HAP-1 (cell line): ENCODE measurements at places on chromosomes 12 and 14.

DNA sequence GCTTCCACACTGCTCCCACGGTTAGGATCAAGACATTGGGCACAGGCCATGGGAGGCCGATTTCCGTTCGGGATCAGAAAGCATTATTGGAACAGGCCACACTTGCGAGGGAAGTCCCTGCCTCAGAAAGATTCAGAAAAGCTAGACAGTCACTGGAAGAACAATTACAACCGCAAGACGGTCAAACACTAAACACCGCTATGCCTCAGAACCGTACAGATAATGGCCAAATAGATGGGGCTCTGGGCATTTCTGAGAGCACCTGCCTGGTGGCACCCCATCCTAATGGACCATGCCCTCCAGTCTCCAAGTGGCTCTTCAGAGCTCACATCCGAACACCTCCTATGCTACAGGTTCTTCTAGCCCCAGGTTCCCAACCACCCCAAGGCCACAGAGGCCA, 42.0 kb downstream of the SSH1 start:
- no peak for DNase-seq

GRCh38 chr12:91861554-91861953, 284.1 kb downstream of the BTG1 start:
- DNase-seq, result no peak

GRCh38 chr12:67394550-67394949, 125.4 kb downstream of the CAND1 start:
- no peak for DNase-seq

DNA sequence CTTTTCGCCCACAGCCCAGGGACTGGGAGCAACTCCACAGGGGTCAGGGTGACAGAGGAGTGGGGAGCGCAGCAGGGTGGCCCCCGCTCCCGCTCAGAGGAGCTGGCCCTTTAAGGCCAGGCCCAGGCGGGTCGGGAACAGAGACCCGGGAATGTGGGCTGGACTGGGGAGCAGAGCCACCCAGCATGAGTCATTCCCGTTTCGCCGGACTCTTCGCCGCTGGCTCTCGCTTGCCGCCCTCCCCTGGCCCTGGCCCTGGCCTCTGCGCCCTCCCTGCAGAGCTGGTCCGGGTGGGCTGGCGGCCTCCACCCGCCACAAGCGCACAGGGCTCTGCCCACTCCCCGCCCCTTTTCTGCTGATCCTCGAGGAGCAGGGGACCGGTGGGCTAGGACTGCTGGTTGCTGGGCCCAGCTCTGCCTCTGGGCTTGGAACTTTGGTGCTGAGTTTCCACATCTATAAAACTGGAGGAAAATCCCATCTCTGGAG, 92.8 kb downstream of the NINJ2 start:
- peak; percentile 35 for DNase-seq

DNA sequence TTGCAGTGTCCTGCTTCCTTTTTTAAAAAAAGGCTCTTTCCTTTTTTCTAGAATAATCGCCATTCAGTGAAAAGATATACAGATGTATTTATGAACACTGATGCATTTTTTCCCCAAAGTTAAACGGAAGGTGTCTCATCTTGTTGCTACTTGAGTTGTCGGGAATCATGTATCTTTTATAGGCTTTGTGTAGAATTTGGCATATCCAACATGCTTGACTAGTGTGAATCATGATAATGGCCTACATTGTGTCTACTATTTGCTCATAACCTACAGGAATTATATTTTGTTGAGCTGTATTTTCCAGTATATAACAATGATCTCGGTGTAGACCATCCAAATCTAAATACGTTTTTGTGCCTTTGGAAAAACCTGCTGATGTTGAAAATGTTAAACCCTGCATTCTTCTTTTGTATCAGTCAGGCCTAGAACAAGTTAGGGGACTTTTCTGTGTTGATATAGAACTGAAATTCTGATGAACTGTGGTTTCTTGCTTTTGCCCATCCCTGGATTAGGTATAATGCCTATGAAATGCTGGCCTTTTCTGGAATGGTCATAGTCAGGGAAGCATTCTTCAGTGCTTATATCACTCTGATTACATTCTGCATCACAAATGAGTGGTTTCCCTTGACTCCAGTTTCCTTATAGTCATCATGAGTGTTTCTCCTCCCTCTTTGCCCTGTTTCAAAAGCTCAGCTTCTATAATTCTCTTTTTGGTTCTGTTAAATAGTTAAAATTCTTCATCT, 10.8 kb downstream of the BMAL2 start:
- no peak for DNase-seq

DNA sequence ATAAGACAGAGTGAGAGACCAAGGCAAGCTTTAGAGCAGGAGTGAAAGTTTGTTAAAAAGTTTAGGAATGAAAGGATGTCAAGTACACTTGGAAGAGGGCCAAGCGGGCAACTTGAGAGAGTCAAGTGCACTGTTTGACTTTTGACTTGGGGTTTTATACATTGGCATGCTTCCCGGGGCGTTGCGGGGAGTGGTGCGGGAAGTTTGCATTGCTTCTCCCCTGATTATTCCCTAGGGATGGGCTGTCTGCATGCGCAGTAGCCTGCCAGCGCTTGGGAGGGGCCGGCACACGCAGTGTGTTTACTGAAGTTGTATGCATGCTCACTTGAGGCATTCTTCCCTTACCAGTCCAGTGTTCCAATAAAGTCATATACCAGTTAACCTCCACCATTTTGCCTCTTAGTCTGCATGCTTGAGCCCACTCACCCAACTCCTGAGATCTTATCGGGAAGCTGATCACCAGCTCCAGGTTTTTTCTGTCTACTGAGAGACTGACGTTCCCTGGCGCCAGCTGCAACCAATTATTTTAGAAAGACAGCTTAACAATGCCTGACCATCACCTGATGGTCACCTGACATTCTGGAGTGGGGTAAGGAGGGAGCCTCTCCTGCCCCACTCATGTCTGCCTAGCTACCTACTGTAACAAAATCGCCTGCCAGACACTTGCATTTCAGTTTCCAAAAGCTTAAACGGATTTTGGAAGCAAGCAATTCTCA, 53.2 kb downstream of the DACT1 start:
- DNase-seq, result no peak

DNA sequence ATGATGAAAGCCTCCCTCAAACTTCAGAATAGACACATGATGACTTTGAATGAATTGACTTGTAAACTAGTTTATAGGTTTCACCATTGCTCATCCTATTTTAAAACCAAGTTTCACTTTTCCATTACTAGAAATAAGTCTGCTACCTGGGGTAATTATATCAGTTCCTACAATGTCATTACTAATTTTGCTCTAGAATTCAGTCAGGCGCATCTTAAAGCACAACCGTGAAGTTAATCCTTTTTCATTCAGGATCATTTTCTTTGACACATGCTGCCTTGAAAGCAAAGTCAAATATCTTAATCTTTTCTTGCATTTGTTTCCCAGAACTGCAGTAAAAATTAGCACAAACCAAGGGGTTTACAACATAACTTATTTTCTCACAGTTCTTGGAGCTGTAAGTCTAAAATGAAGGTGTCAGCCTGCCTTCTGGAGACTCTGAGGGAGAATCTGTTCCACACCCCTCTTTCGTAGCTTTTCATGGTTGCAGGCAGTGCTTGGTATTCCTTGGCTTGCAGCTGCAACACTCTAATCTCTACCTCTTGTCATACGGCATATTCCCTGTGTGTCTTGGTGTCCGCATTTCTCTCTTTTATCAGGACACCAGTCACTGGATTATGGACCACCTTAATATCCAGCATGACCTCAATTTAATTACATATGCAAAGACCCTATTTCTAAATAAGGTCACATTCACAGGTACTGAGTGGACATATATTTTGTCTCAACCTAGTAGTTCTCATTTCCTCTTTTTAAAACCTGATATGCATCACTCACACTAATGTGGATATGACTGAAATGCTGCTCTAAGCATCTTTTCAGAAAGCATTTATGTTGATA, 114.3 kb upstream of the PDZRN4 start:
- no peak for DNase-seq

GRCh38 chr14:91918186-91918883, 29.2 kb downstream of the FBLN5 start:
- DNase-seq, result no peak

- no peak for DNase-seq
These were observed 11.3 kb upstream of the PLBD2 start for GRCh38 chr12:113347107-113347506.

GRCh38 chr12:128685903-128686475, 137.8 kb downstream of the SLC15A4 start:
- no peak for DNase-seq

DNA sequence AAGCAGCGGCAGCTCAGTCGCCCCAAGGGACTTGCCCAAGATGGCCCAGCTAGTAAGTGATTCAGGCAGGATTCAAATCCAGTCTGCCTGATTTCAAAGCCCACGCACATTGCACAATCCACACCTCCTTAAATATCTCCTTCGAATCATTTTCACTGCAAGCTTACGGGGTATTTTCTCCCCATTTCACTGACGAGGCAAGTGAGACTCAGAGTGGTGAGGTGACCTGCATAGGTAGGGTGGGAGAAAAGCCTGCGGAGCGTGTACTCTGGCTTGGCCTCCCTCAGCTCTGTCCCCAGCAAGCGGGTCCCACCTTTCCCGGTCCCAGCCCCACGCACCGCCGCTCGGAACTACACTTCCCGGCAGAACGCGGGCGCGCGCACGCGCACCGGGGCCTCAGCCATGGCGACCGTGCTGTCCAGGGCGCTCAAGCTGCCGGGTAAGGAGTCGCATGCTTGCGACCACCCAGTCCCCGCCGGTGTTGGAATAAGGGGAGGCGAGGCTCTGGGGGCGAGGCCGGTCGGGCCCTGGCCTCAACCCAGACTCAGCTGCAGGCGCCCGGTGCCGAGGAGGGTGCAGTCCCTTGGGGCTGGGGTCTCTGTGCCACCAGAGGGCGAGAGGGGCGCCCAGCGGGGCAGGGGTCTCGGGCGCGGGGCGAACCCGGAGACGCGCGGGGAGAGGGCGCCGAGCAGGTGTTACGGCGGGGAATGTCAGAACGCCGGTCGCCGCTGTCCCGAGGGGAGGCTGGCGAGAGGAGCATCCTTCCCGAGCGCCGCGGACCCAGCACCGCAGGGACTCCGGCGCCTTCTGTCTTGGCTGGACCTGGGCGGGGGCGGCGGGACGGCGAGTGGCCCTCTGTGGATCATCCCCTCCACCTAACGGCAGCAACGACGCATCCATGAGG, at the start of gene FAM234B:
Gene FAM234B (plus strand): TSS at position 380 of the 904 bp plus-strand sequence. CDS start 23 bp downstream, at position 403.
- DNase-seq, result peak; percentile 47

DNA sequence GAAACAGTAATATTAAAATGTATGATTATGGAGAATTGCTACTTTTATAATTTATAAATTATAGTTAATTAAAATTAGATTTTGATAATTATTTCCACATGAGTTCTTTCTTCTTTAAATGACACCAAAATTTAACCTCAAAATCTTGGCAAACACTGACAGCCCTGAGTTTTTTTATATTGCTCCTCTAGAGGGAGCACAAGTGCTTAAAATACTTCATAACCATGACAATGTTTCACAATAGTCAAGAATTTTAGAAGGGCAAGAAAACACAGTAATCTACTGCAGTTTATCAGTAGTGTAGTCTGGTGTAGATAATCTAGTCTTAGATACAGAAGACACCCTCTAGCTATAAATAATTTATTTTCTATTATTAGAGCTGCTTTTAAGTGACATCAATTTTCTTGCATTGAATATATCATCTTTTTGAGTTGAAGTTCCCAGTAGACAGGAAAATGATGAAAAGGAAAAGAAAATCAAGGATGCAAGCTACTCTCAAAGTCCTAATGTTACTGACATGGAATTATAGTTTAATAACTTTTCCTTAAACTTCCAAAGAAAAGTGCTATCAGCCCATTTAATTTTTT, 14.3 kb upstream of the PTGER2 start:
- no peak for DNase-seq

GRCh38 chr12:53049571-53050318, at the start of gene TNS2:
TNS2 (plus strand) TSS chr12:53050065; CDS start chr12:53050186, 121 bp downstream.
- DNase-seq, result peak; percentile 65

GRCh38 chr12:118958520-118958919, 22.8 kb upstream of the SRRM4 start:
- no peak for DNase-seq

GRCh38 chr12:91377436-91377835, 194.8 kb upstream of the DCN start:
- no peak for DNase-seq
